ENCODE measurements at places on chromosomes 12 and 14.

GRCh38 chr12:89610366-89610765 is 84.5 kb upstream of the POC1B start:
- no peak for DNase-seq

DNA sequence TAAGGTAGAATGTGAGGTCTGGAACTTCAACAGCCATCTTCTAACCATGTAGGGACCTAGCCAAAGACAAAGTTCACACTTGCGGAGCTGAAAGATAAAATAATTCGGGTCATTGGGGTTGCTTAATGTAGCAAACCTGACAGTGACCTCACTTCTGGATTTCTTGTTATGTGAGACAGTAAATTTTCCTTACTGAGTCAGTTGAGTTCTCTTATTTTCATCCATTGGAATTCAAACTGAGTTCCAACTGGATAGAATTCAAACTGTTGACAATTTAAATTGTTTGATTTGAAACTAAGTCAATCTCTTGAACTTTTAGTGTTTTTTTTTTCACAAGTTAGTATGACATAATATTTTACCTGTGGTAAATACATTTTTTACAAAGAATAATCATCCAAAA is 406.5 kb downstream of the ADAMTS20 start:
- no peak for DNase-seq

DNA sequence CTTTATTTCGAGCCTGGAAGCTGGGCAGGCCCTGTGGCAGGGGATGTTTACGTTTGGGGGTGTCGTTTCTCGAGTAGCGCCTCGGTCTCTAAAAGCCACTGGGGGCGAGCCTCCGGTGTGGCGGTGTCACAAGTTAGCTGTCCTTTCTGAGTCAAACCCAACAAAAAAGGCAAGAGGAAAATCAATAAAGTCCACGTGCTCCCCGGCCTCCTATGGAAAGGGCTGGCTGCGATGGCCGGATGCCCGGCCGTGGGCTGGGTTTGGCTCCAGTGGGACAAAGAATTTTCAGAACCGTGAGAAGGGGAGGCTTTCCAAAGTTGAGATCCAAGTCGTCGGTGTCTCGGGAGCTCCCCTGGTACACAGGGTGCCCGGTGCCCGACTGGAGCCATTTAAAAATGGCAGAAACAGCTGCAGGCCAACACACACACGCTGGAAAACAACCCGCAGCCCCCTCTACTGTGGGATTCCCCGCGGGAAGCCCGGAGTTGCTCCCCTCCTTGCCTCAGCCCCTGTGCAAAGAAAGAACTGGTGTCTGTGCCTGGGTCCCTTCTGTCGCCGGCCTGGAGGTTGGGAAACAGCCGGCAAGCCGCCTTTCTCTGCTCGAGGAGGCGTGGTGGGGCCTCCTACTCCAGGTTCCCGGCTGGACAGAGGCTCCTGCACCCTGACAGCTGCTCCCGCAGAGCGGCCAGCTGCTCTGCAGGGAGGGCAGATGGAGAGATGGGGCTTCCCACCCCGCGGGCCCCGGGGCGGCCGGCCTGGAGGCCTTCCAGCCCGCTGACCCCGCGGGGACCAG is 1.9 kb downstream of the BCL7A start:
- DNase-seq = no peak

DNA sequence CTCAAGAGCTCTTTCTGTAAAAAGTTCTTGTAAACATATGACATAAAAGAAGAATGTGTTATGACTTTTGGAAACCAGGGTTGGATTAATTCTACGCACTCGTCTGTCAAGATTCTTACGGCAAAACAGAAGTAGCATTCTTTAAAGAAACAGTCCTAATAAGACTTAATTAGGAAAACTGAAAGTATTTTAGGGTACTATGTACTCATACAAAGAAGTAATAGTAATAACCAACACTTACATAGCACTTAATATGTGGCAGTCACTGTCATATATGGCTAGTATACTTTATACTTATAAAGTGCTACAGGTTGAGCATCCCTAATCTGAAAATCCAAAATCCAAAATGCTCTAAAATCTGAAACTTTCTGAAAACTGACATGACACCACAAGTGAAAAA is 72.9 kb upstream of the ST8SIA1 start:
- no peak for DNase-seq

DNA sequence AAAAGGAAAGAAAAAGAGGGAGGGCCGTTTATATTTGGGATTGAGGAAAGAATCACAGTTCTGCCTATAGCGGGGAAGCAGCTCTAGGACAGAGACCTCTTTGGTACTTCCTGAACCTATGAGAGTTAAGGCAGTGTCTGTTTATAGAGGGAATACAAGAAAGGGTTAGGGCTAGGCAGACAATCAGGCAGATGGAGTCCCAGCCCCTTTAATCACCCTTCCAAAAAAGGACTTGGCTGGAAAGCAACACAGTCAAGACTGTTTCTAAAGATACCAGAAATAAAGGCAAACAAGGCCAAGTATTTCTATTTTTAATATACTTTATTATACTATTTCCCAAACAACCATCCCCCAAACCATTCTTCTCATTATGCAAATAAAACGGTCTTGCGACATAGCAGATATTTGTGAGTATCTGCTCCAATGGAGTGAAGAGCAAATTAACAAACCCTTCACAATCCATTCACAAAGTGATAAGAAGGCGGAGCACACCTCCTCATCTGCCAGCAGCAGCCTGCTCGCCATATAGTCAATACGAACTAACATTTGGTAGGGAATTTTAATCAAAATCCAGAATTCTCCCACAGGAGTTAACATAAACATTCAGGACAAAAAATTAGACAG is 697 bp upstream of the GRIP1 start:
- no peak for DNase-seq

DNA sequence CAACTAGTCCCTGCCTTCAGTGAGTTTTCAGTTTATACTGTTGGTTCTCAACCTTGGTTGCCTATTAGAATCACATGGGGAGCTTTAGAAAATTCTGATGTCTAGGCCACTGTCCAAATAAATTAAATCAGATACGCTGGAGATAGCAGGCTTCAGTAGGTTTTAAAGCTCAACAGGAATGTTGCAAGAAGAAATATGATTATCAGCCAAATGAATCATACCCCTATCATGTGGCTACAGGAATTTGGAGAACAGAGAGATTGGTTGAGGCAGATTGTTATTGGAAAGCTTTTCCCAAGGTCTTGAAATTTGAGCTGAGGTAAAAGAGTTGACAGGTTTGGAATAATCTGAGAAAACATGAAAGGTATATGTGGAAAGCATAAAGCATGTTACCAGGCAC is 125.3 kb downstream of the WIF1 start:
- DNase-seq = no peak

DNA sequence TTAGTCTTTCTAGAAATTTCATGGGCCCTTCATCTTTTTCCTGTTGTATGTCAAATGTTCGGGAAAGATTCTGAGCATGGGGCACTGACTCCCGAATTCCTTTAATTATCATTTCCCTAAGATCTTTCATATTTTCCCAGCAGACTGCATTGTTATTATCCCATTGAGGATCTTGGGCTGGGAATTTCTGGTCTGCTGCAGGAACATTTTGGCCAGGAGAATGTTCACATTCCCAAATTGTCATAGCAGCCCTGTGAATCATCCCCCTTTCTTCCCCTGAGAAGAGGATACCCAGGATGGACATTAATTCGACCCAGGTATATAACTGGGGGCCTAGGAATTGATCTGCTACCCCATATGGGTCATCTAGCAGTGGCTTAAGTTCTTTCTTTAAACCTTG is 112.5 kb downstream of the RIN3 start:
- no peak for DNase-seq

DNA sequence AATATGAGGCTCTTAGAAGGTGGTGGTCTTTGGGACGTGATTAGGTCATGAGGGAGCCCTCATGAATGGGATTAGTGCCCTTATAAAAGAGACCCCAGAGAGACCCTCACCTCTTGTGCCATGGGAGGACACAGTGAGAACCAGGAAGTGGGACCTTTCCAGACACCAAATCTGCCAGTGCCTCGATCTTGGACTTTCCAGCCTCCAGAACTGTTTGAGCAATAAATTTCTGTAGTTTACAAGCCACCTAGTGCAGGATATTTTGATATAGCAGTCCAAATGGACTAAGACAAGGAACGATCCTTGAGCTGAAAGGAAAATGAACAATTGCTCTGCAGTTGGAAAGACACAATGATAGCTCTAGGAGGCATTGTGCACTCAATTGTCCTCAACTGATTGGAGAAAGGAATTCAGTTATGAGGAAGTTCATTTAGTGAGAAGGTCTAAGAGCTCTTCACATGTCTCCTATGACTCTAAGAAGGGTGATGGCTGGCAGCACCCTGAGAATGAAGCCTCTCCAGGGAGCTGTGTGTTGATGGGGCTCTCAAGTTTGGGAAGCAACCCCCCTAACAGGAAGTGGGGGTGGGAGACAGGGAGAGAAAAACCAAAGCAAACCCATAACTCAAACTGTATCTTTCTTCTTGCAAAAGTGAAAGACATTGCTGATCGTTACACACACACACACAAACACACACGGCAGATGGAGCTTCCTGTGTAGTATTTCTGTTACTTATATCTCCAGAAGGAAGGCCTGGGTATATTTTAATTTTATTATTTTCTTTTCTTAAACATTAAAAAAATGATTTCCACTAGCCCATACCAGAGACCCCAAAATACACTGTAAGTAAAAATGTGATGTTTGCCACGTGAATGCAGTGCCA is 21.0 kb downstream of the CHST11 start:
- DNase-seq = no peak

DNA sequence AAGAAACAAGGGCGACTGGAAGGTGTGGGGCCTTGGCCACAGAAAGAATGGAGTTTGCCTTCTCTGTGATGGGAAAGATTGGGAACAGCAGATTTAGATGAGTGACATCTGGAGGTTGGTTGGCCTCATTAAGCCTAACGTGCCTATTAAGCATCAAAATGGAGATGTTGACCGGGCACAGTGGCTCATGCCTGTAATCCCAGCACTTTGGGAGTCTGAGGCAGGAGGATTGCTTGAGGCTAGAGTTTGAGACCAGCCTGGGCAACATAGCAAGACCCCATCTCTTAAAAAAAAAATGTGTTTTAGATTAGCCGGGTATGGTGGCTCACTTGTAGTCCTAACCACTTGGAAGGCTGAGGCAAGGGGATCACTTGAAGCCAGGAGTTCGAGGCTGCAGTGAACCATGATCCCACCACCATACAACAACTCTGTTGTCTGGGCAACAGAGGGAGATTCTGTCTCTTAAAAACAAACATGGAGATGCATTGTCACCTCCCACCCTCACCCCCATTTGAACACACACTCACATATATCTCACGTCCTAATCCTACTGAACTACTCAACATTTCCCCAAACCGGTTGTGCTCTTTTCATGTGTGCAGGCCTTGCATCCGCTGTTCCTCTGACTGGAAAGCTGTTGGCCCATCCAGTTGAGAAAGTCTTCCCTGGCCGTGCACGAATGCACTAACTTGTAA is 172.1 kb downstream of the ETV6 start:
- DNase-seq = no peak
